ENCODE measurements at places on chromosomes 4 and X. TPM values are rescaled to one million over a fixed set of nuclear protein-coding genes. Genes with fewer than 3 reads are reported as not detected.

NUP62CL gene
- total RNA-seq, result not detected

DNA sequence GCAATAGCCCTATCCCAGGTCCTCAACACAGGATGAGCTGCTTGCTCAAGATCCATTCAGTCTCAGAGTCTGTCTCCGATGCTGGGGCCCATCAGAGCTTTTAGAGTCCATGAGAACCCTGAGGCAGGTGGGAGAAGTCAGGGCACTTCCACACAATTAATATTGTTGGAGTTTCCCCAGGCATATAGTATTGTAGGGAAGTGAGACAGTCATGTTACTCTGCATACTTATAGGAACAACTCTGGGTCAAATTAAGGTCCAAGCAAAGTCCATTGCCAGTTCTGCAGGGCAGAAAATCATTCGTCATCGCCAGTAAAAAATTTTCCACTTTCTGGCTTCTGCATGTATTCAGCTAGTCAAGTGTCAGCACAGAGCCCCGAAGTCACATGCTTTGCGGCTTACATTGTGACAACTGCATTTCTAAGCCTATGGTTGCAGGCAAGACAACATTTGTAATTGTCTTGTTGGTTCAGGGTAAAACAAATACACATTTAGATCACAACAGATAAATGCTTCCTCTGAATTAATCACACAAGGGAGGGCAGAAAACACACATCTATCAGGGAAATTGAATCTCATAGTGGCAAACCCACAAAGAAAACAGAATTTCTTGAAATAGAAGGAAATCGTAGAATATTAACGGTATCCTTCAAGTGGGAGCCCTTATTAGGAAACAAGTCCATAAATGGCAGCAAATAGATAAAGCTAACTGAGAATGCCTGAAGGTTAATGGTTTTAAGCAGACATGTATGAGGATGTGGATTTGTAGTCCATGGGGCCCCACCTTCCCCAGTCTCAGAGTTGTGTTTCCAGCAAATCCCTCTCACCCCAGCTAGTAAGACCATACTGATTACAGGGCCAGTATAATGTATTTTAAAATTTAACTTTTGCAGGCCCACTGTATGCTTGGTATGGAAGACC, 412.1 kb upstream of the RASGEF1B start:
- H3K4me1 ChIP-seq, result no peaks in the 10 kb centered on the region
- no peak overlapping the region for H3K4me3 ChIP-seq
- H3K27ac ChIP-seq, result no peak overlapping the region
- DNase-seq, result no peak

NAA10 gene
- 134 TPM for total RNA-seq

GRCh38 chrX:109943092-109943739, 59.7 kb upstream of the TMEM164 start:
- no peaks in the 10 kb centered on the region for H3K27me3 ChIP-seq
- H3K36me3 ChIP-seq, result no peaks in the 10 kb centered on the region
- no peak overlapping the region for H3K27ac ChIP-seq
- DNase-seq, result peak; percentile 12
- H3K4me1 ChIP-seq, result no peaks in the 10 kb centered on the region
- no peak overlapping the region for H3K4me3 ChIP-seq

STPG2 gene
- not detected for total RNA-seq

DNA sequence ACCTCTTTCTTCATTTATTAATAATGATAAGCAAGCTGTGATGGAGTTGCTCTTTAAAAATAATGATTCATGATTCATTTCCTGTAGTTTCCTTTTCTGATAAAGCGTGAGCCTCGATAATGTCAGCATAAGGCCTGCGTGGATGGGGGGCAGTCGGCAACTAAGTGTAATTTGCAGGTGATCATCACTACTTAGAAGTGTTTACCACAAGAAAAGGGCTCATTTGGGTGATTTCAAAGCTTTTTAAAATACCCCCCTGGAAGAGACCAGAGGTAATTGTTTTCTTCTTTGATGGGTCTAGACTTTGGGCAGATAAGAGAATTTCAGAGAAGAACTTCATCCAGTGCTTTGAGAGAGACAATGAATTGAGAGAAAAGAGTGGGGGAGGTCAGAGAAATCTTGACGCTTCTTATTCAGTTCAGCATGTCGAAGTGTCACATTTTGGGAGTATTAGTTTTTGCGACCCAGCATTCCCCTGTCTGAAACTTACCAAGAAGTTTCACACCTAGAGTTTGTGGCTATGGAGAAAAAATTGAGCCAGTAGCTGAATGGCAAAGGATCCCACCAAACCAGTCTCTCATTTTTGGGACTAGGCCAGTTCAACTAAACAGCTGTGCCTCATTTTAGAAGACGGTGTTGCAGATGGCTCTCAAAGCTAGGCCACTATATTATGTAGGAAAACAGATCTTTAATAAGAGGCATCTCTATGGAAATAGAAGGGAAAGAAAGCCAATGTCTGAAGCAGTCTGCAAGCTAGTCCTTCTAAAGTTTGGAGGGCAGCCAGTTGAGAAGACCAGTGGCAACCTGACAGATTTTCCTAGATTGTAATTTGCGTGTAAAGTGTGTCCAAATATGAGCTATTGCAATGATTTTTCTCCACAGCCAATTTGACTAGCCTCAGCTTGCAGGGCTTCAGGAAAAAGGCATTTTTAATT, 171.0 kb upstream of the PPP1R2C start:
- H3K27ac ChIP-seq, result no peak overlapping the region
- no peaks in the 10 kb centered on the region for H3K4me1 ChIP-seq
- no peak for DNase-seq
- no peaks in the 10 kb centered on the region for H3K27me3 ChIP-seq
- H3K4me3 ChIP-seq, result no peak overlapping the region
- H3K36me3 ChIP-seq, result no peaks in the 10 kb centered on the region

DNA sequence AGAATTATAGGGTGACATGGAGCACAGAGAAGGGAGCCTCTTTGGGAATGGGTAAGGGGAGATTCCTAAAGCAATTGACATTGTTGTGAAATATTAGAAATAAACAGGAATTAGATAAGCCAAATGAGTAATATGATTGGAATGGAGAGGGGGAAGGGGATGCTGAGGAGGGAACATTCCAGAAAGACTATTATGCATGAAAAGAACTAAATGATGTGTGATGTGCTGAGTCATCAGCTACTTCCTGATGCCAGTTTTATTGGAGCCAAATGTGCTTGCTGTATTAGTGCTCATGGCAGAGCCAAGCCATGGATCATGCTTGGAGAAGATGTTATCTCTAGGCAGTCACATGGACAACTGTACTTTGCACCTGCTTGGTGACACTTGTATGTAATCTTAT, 189.0 kb upstream of the HCCS start:
- no peaks in the 10 kb centered on the region for H3K36me3 ChIP-seq
- H3K4me1 ChIP-seq, result peaks cover 3% of the 10 kb centered on the region
- no peak overlapping the region for H3K4me3 ChIP-seq
- no peaks in the 10 kb centered on the region for H3K27me3 ChIP-seq

- no peak overlapping the region for H3K4me3 ChIP-seq
- H3K4me1 ChIP-seq, result no peaks in the 10 kb centered on the region
- no peaks in the 10 kb centered on the region for H3K27me3 ChIP-seq
Measured at GRCh38 chr4:4328840-4329239, 38.8 kb downstream of the ZBTB49 start.

SULT1B1 gene
- total RNA-seq, result 0.11 TPM

- H3K36me3 ChIP-seq, result no peaks in the 10 kb centered on the region
- peak within 1 kb of the TSS; percentile 72 for H3K4me3 ChIP-seq
- no peak within 1 kb of the TSS for H3K27ac ChIP-seq
- no peak for DNase-seq
- no peaks in the 10 kb centered on the region for H3K27me3 ChIP-seq
Measured at GRCh38 chrX:100731441-100732281, at the start of gene SYTL4. Gene SYTL4, minus strand, starts transcription at chrX:100732121. Its CDS starts 30,084 bp downstream, at chrX:100702037.

DNA sequence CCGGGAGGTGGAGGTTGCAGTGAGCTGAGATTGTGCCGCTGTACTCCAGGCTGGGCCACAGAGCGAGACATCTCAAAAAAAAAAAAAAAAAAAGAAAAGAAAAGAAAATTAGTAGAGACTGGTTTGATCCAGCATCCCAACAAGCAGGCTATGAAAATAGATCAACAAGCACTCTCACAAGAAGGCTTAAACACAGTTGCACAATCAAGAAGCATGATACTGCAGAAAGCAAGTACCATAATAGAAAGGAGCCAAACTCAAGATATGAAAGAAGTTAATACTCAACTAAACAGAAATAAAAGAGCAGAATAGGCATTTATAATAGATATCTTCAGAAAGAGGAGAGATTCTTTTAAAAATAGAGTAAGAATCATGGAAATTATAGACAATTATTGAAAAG, 10.6 kb downstream of the TLR6 start:
- no peaks in the 10 kb centered on the region for H3K27me3 ChIP-seq
- DNase-seq, result no peak
- no peaks in the 10 kb centered on the region for H3K4me1 ChIP-seq
- no peak overlapping the region for H3K27ac ChIP-seq

DNA sequence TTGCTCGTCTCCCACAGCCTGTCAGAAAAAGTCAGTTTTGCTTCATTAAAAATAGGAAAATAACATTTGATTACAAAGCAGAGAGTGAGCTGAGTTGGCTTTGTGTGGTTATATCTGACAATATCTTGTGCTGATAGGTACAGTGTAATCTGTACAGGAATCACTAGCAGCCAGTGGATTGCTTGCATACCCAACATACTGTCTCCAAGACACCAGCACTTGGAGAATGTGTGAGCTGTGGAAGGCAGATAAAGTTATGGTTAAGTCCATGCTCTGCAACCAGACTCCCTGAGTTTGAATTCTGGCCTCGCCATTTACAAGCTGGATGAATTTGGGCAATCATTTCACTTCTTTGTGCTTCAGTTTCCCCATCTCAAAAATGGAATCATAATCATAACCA, 57.5 kb upstream of the TMPRSS11F start:
- H3K36me3 ChIP-seq, result no peaks in the 10 kb centered on the region
- no peaks in the 10 kb centered on the region for H3K27me3 ChIP-seq
- H3K4me1 ChIP-seq, result no peaks in the 10 kb centered on the region
- H3K27ac ChIP-seq, result no peak overlapping the region
- H3K4me3 ChIP-seq, result no peak overlapping the region
- no peak for DNase-seq

DNA sequence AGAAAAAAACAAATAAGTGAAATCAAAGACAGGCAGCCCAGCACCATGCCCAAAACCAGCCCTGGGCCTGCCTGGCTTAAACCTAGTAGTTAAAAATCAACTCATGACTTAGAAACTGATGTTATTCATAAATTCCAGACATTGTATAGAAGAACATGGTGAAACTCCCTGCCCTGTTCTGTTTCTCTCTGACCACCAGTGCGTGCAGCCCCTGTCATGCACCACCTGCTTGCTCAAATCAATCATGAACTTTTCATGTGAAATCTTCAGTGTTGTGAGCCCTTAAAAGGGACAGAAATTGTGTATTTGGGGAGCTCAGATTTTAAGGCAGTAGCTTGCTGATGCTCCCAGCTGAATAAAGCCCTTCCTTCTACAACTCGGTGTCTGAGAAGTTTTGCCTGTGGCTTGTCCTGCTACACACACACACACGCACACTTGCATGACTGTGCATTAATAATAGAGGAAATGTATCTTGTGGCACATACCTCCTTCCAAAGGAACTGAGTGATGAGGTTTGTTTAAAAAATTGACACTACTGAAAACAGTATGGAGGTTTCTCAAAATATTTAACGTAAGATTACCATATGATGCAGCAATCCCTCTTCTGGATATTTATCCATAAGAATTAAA, 39.2 kb upstream of the UGT2B7 start:
- H3K27me3 ChIP-seq, result no peaks in the 10 kb centered on the region
- peaks cover 13% of the 10 kb centered on the region for H3K4me1 ChIP-seq
- DNase-seq, result peak; percentile 45
- no peaks in the 10 kb centered on the region for H3K36me3 ChIP-seq
- H3K27ac ChIP-seq, result no peak overlapping the region

- H3K36me3 ChIP-seq, result no peaks in the 10 kb centered on the region
- DNase-seq, result no peak
- H3K4me3 ChIP-seq, result no peak overlapping the region
- H3K27ac ChIP-seq, result no peak overlapping the region
Measured at GRCh38 chr4:8282134-8282641, 12.6 kb downstream of the HTRA3 start.

DNA sequence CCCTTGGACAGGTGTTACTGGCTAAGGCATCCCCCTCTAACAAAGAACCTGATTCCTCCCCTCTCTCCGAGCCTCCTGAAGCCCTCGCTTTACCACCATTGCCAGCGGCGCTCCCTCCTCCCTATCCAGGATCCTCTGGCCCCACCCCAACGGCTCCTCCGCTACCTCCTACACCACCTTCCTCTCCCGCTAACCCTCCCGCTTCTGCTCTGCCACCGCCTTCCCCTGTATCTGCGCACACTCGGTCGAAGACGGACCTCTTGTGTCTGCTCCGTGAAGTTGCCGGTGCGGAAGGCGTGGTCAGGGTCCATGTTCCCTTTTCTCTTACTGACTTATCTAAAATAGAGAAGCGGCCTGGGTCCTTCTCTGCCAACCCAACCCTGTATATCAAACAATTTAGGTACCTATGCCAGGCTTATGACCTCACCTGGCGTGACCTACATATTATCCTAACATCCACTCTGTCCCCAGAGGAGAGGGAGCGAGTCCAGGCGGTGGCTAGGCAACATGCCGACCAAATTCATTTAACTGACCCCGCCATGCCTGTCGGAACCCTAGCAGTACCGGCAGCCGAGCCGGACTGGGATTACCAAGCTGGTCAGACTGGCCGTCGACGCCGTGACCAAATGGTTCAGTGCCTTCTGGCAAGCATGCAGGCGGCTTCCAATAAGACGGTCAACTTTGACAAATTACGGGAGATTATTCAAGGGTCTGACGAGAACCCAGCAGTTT, 958.9 kb downstream of the RPA4 start:
- H3K36me3 ChIP-seq, result no peaks in the 10 kb centered on the region
- no peaks in the 10 kb centered on the region for H3K4me1 ChIP-seq
- no peak overlapping the region for H3K27ac ChIP-seq
- no peak for DNase-seq
- no peak overlapping the region for H3K4me3 ChIP-seq

NOX1 gene
- not detected for total RNA-seq

GRCh38 chr4:186839122-186840037, 115.7 kb upstream of the FAT1 start:
- peak overlapping the region; percentile 79 for H3K27ac ChIP-seq
- no peaks in the 10 kb centered on the region for H3K36me3 ChIP-seq
- no peaks in the 10 kb centered on the region for H3K27me3 ChIP-seq
- peak; percentile 83 for DNase-seq

- no peaks in the 10 kb centered on the region for H3K36me3 ChIP-seq
- no peaks in the 10 kb centered on the region for H3K27me3 ChIP-seq
- no peak for DNase-seq
- H3K4me3 ChIP-seq, result no peak overlapping the region
Measured at GRCh38 chr4:122117743-122118142, 34.4 kb upstream of the BLTP1 start.

DNA sequence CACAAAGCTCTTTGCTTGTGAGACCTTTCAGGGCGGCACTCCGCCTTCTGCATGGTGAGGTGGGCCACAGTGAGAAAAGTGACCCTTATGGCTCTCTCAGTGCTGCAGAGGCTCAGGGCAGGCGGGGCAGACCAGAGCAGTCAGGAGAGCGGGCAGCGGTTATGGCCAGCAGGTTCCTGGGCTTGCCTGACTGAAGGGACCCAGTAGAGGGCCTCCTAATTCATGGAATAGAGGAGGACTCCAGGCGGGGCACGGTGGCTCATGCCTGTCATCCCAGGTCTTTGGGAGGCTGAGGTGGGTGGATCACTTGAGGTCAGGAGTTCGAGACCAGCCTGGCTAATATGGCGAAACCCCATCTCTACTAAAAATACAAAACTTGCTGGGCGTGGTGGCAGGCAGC, 91.4 kb downstream of the CLNK start:
- DNase-seq, result no peak
- no peaks in the 10 kb centered on the region for H3K27me3 ChIP-seq
- H3K36me3 ChIP-seq, result no peaks in the 10 kb centered on the region
- H3K27ac ChIP-seq, result no peak overlapping the region
- H3K4me3 ChIP-seq, result no peak overlapping the region
- peaks cover 33% of the 10 kb centered on the region for H3K4me1 ChIP-seq

GRCh38 chr4:57154926-57155325, 44.7 kb upstream of the IGFBP7 start:
- no peak overlapping the region for H3K27ac ChIP-seq
- H3K4me3 ChIP-seq, result no peak overlapping the region
- no peak for DNase-seq
- no peaks in the 10 kb centered on the region for H3K27me3 ChIP-seq
